AG08396 (cell line): ENCODE measurements at places on chromosomes 7 and 10.

DNA sequence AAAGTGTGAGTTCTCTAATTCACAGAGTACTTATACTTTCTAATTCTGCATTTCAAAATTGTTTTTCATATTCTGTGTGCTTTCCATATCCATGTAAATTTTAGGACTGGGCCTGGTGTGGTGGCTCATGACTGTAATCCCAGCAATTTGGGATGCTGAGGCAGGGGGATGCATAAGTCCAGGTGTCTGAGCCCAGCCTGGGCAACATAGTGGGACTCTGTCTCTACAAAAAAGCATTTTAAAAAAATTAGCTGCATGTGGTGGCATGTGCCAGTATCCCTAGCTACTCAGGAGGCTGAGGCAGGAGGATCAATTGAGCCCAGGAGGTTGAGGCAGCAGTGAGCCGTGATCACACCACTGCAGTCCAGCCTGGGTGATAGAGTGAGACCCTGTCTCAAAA, 382.6 kb upstream of the AKR1E2 start:
- DNase-seq: no peak

GRCh38 chr7:100894860-100895700, 608 bp downstream of the ACHE start:
- DNase-seq: peak; percentile 70

GRCh38 chr10:9824631-9825071, 1193.0 kb upstream of the CELF2 start:
- no peak for DNase-seq

GRCh38 chr10:75766106-75766505, 334.7 kb downstream of the LRMDA start:
- DNase-seq: no peak

- no peak for DNase-seq
These were observed 106.2 kb downstream of the ZMYND11 start for GRCh38 chr10:241451-241850.
